ENCODE measurements at places on chromosomes 2 and 18.

DNA sequence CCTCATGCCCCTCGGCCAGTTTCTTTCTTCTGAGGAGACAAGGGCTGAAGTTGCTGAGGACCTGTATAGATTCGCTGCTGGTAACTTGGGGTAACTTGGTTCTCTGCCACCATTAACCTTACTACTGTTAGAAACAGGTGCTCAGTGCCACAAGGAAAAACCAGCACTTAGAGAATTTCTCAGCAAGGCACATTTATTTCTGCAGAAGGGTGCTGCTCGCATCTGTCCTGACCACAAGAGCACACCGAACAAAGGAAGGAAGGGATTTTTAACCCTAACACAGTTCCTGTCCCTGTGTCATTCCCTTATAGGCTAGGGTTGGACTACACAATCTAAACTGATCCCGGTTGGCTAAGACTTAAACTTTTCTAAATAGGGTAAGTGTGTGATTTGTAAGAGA lies 154.1 kb downstream of the SOCS6 start:
- DNase-seq, result no peak

DNA sequence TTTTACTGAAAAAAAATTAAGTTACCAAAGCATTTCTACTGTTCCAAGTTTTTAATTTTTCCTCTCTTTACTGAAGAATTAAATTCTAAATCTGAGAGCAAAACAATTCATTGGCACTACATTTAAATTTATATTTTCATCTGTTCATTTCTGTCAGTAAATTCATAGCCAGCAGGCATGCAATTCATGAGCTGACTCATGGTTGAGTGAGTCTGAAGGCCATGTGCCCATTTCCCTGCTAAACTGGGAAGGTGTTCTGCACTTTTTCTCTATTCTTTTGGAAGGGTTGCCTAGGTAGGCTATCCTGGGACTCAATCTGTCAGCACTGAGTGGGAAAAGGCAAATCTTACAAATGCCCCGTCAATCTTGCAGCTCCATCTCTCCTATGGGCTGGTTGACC lies 88.7 kb downstream of the KLHL14 start:
- DNase-seq, result no peak

GRCh38 chr2:54658564-54659071 lies 64.8 kb upstream of the EML6 start:
- DNase-seq, result no peak

DNA sequence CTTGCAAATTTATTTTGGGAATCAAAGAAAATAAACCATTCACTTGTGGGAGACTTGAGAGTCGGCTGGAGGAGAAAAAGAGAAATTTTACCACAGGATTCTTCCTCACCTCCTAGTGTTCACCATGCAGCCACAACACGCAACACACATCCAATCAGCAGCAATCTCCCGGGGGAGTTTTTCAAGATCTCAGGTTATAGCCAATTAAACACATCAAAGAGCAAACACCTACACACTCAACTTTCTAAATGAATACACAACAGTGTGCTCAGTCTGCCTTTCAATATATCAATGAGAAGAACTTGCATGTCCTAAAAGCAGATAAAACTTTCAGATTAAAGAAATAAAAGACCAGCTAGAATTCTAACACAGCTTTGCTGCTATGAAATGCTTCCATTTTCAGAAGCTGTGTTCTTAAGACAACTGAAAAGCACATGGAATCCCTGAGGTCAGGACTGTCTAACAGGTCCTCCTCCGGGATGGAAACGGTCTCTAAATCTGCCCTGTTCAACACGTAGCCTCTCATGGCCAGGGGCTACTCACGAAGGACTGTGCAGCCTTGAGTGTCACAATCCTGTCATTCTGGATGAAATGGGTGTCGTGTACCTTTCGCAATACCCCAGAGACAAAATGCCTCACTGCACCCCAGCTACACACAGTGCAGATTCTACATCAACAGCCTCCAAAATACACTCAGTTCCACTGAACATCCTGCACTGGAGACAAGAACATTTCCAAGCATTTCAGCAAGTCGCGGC lies 84.2 kb downstream of the ZNF516 start:
- DNase-seq, result peak; percentile 41

GRCh38 chr2:95277246-95277906 lies 3.1 kb downstream of the PROM2 start:
- DNase-seq, result no peak
